Ureter (tissue), 1 donor: ENCODE measurements at places on chromosomes 5 and 9. TPM values are rescaled to one million over a fixed set of nuclear protein-coding genes. Genes with fewer than 3 reads are reported as not detected.

The HEMGN gene
- not detected for total RNA-seq

The SIGMAR1 gene
- 56.8 TPM for total RNA-seq

The LHFPL2 gene
- total RNA-seq, result 33.3 TPM

GRCh38 chr9:7730164-7730445, 69.5 kb downstream of the DMAC1 start:
- DNase-seq, result no peak

GRCh38 chr9:114286146-114286679, 36.7 kb upstream of the ORM1 start:
- no peak for DNase-seq

DNA sequence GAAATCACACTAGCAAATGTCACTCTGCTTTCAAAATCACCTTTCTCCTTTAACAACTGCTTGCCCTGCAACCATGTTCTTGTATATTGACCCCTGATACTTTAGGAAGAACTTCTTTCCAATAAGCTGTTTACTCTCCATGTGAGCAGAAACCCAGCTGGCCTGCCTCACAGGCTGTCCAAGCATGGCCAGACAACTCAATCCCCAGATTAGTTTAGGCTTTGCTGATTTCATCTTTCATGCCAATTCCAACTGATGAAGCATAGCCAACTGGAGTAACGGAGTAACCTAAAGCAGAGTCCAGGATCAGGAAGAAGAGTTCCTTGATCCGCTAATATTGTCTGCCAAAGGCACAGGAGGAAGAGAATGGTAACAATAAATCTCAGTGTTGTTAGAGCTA, 56.7 kb upstream of the HTR1A start:
- DNase-seq, result no peak

DNA sequence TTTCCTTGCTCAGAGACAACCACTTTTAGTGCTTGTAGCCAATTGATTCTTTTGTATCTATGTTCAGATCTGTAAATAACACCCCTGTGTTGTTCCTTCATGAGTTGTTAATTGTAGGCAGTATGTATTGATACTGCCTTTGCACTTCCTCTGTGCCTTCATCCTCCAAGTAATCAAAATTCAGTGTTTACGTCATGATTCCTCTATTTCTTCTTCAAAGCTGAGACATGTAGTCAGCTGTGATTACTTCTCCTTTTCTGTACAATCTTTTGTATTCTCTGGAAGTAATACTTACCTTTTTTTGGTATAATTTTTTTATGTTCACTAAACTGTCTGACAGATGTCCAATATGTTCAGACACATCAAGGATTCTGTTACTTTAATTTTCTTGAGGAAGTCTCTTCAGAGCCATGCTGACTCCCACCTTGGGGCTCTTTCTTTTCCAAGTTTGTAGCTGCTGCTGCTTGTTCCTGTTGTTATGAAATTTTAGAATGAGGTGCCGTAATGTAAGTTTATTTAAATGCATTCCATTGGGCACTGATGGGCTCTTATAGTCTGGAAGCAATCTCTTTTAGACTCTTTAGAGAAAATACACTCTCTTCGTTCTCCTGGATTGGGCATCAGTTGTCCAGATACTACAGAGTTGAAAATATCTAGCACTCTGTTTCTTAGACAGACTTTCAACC, 30.5 kb upstream of the LRRC70 start:
- DNase-seq, result no peak

GRCh38 chr9:22142671-22143070, 133.6 kb upstream of the CDKN2B start:
- no peak for DNase-seq

DNA sequence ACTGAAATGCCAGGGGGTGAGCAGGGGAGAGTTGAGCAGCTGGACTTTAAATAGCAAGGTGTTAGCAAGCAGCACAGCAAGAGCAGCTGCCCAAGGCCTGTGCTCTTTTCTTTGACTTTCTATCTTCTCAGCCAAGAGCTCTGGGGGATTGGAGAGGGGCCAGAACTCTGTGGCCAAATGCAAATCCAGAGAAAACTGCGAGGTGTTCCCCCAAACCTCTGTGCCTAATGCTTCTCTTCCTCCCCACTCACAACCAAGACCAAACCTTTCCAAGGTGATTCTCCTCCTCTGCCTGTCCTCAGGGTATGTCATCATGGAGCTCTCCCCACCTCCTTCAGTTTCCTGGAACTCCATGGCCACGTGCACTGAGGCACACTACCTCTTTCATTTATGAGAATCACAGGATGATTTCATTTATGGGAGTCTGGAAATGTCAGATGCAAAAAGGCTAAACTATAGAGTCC, 118.7 kb upstream of the WWC1 start:
- DNase-seq, result no peak
